Thymus (tissue), 14 donors: ENCODE measurements at places on chromosomes 5 and 9.

DNA sequence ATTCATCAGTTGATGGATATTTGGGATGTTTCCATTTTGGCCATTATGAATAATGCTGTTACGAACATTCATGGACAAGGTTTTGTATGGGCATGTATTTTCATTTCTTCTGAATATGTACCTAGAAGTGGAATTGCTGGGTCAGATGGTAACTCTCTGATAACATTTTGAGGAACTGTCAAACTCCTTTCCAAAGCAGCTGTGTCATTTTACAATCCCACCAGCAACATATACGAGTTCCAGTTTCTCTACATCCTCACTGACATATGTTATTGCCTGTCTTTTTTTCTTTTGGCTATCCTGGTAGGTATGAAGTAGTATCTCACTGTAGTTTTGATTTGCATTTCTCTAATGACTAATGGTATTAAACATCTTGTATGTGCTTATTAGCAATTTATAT is 86.7 kb downstream of the PRKACG start:
- no peak for DNase-seq

GRCh38 chr9:136629879-136630661 is 32.6 kb upstream of the EGFL7 start:
- DNase-seq, result peak; percentile 66

DNA sequence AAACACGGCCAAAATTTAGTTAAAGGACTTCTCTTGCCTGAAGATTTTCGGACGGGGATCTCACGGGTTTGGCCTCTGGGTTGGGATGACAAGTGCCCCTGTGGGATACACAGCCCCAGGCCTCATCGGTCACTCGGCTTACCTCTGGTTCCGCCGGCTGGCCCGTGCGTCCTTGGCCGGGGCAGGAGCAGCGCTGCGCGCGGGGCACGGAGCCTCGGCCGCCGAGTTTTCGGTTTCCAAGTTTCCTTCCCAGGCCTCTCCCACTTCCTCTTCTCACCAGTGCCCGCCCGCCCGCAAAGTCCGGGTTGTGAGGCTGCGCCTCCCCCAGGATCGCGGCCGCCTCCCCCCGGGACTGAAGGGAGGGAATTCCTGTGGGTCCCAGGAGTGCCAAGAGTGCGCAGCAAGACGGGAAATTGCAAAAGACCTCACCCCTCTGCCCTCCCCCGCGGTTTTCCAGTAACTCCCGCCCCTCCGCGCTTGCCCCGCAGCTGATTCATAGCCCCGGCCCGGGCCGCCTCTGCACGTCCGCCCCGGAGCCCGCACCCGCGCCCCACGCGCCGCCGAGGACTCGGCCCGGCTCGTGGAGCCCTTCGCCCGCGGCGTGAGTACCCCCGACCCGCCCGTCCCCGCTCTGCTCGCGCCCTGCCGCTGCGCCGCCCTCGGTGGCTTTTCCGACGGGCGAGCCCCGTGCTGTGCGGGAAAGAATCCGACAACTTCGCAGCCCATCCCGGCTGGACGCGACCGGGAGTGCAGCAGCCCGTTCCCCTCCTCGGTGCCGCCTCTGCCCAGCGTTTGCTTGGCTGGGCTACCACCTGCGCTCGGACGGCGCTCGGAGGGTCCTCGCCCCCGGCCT is at the start of gene OSMR:
OSMR (plus strand) TSS at position 487 of the 853 bp plus-strand sequence. CDS start 23,033 bp downstream, outside the sequence.
- DNase-seq, result no peak

DNA sequence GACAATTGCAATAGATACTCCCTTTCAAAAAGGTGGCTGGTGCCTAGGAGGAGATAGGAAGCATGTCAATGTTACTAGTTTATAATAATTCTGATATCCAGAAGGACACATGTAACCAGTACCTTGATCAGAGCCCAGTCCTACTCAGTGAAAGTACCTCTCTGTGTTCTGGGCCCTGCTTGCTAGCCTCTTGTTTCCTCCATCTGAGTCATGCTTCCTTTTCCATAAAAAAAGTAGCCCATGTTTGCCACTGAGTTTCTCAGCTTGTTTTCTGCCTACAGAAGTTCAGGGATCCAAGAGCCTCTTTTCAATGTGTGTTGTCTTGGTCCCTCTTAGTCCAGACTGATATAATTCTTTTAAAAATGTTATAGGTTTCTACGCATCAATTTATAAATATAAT is 149.0 kb downstream of the SSBP2 start:
- no peak for DNase-seq

- DNase-seq, result no peak
Measured at GRCh38 chr9:77991191-77991590, 40.4 kb downstream of the GNAQ start.

GRCh38 chr9:137138058-137138721 is 764 bp upstream of the GRIN1 start:
- no peak for DNase-seq

DNA sequence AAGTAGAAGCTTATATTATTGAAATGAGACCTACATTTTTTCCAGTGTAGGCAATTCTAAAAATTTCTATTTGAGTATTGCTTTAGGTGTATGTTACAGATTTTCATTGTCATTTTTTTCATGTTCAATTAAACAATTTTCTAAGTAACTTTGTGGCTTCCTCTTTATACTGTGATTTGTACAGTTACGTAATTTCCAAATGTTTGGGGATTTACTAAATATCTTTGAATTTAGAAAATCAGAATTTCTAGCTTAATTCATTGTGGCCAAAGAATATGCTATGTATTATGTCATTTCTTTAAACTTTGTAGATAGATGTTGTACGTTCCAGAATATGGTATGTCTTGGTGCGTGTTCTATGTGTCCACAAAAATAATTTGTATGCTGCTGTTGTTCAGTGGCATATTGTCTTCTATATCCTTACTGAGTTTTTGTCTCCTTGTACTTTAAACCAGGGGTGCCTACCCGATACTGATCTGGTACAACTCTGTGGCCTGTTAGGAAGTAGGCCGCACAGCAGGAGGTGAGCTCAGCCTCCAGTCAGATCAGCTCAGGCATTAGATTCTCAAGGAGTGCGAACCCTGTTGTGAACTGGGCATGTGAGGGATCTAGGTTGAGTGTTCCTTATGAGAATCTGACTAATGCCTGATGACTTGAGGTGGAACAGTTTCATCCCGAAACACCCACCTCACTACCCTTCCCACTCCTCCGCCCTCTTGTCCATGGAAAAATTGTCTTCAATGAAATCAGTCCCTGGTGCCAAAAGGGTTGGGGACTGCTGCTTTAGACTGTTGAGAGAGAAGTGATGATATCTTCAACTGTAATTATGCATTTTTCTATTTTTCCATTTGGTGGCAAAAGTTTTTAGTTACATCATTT is 63.5 kb downstream of the UBE2R2 start:
- DNase-seq, result no peak

DNA sequence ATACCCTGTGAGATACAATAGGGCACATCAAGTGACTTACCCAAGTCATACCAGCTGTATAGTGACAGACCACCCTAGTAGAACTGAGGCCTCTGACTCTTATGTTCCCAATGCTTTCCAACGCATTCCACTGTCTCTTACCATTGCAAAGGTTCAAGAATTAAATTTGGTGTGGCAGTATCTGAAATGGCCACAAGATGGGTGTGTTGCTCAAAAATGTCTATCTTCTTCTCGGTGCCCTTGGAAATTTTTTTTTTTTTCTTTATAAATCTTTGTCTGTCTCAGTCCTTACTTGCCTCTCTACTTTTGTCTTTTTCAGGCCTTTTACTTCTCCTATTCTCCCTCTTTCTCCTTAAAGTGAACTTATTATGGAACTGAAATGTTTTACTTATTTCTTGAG is 48.4 kb downstream of the GPR21 start:
- peak; percentile 56 for DNase-seq

- no peak for DNase-seq
Measured at GRCh38 chr5:78287833-78288232, 6.7 kb downstream of the AP3B1 start.

DNA sequence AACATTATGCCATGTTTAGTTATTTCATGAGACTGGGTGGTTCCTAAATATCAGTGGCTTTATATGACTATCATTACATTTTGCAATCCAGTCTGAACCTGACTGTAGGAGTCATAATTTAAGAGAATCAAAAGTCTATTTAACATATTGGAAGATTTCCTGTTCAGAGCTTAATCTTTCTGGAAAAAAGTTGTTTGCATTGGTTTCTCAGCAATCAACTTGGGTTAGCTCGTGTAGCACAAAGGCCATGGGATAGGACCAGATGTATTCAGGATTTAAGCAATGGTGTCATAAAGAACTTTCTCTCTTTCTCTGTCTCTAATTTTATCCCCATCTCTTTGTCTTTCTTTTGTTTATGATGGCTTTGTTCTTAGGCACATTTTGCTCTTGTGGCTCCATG is 296.0 kb upstream of the KCNN2 start:
- no peak for DNase-seq

DNA sequence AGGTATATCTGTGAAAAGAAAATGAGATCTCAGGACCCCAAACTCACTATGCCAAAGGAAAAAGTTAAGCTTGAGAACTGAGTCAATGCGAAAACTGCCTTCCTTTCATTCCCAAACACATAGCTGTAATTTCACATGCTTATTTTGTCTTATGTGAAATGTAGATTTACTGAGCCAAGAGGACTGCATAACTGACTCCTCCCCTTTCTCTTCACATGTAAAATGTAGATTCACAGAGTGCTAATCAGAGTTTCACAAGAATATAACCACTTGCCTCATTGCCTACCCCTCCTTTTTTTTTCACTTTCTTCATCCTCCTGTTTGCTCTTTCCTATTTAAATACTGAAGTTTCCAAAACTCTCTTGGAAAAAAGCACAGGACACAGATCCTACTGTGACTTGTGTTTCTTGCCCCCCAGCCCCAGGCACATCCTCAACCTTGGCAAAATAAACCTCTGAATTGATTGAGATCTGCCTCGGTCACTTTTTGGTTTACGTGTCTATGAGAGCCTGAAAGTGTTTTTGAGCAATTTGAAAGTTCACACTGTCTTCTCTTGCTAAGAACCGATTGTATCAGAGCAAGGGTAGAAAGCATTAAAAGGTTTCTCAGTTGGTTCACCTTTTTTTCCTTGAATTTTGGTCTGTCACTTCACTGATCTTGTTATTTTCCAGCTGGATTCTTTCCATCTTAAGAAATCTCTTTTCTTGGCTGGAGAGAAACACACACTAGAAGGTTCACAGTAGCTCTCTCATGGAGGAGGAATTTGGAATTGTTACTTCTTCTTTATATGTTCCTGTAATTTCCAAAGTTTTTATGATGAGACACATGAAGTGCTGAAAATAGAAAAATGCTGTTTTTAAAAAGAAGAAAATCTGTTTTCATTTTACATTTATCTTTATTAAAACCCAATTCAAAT is 44.8 kb upstream of the SNAPC3 start:
- DNase-seq, result no peak

DNA sequence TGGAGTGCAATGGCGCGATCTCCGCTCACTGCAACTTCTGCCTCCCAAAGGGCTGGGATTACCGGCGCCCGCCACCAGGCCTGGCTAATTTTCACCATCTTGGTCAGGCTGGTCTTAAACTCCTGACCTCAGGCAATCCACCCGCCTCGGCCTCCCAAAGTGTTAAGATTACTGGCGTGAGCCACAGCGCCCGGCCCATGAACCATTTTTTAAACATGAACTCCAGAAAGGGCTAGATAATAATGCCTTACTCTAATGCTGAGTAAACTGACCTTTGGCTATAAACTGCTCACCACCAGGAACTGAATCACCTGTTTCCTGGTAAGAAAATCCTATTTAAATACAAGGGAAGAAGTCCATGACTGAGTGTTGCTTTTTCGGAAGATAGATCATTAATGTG is 23.2 kb upstream of the DAB2 start:
- DNase-seq, result no peak

GRCh38 chr9:91833096-91833877 is 116.7 kb downstream of the ROR2 start:
- DNase-seq, result no peak

GRCh38 chr5:66888613-66889012 is 292.4 kb downstream of the MAST4 start:
- no peak for DNase-seq

DNA sequence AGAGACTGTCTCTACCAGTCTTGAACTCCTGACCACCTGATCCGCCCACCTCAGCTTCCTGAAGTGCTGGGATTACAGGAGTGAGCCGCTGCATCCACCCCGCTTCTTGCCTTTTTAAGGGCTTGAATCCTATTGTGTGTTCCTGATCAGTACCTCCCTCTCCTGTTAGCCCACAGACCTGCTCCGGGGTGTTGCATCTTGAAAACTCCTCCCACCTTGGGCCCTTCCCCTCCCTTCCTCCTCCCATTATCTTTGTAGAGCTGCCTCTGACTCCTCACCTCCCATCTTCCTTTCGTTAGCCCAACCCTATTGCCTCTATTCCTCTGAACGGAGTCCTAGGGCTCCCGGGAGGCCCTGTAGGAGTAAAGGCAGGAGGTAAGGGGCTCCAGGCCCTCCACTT is 48.5 kb upstream of the NEK6 start:
- DNase-seq, result no peak

- no peak for DNase-seq
Measured at GRCh38 chr9:82553654-82554366, 509.1 kb downstream of the RASEF start.

- DNase-seq, result no peak
Measured at GRCh38 chr5:116865651-116866050, 291.0 kb upstream of the SEMA6A start.

DNA sequence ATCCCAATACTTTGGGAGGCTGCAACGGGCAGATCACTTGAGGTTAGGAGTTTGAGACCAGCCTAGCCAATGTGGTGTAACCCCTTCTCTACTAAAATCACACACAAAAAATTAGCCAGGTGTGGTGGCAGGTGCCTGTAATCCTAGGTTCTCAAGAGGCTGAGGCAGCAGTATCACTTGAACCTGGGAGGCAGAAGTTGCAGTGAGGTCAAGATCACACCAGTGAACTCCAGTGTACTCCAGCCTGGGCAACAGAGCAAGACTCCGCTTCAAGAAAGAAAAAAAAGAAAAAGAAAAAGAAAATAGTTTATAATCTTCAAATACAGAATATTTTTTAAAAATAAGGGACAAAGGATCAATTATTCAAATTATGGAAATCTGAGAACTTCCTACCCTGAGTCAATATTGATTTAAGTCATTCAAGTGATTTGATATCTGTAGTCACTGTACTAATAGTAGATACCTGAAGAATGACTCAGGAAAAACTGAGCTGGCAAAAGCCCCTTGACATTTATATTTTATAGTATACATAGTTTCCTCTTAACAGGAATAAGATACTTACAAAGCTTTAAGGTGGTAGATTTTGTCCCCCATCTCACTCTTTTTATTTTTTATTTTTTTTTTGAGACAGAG is 61.8 kb downstream of the PTBP3 start:
- no peak for DNase-seq

GRCh38 chr5:181215997-181216989 is 6.8 kb upstream of the TRIM41 start:
- no peak for DNase-seq

DNA sequence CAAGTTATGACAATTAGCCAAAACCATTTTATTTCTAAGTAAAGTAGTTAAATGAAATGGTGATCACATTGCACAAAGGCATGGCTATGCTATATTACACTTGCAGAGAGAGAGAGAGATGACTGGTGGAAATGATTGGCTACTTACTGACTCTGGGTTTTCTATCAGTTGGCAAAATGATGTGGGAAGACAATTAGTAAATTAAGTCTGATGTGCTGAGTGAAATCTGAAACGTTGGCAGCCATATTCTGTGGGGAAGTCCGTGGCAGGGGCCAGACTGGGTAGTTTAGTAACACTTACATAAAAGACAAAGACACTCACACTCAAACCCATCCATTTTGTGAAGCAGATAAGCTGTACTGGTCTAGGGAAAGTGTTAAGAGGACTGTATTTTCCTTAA is 61.6 kb downstream of the ANXA1 start:
- DNase-seq, result no peak

- no peak for DNase-seq
Measured at GRCh38 chr5:114362977-114363761, 1.3 kb downstream of the KCNN2 start.

- no peak for DNase-seq
Measured at GRCh38 chr5:67289763-67290521, 93.3 kb upstream of the CD180 start.
